ENCODE measurements at places on chromosomes 11 and 22. TPM values are rescaled to one million over a fixed set of nuclear protein-coding genes. Genes with fewer than 3 reads are reported as not detected.

Gene UQCC3
- polyA plus RNA-seq, result 3.8 TPM

Gene KRTAP5-1
- not detected for polyA plus RNA-seq

Gene MUC2
- not detected for polyA plus RNA-seq

Gene LIN7C
- polyA plus RNA-seq, result 29.0 TPM

Gene CD3D
- not detected for polyA plus RNA-seq

Gene PNPLA3
- 0.11 TPM for polyA plus RNA-seq

Gene SMC1B
- polyA plus RNA-seq, result not detected

Gene NNMT
- 4.8 TPM for polyA plus RNA-seq

Gene MISFA
- 2.6 TPM for polyA plus RNA-seq

Gene GRAP2
- not detected for polyA plus RNA-seq

Gene HOATZ
- not detected for polyA plus RNA-seq

Gene OSBPL5
- 0.17 TPM for polyA plus RNA-seq
